ENCODE measurements at places on chromosomes 13 and 19.

DNA sequence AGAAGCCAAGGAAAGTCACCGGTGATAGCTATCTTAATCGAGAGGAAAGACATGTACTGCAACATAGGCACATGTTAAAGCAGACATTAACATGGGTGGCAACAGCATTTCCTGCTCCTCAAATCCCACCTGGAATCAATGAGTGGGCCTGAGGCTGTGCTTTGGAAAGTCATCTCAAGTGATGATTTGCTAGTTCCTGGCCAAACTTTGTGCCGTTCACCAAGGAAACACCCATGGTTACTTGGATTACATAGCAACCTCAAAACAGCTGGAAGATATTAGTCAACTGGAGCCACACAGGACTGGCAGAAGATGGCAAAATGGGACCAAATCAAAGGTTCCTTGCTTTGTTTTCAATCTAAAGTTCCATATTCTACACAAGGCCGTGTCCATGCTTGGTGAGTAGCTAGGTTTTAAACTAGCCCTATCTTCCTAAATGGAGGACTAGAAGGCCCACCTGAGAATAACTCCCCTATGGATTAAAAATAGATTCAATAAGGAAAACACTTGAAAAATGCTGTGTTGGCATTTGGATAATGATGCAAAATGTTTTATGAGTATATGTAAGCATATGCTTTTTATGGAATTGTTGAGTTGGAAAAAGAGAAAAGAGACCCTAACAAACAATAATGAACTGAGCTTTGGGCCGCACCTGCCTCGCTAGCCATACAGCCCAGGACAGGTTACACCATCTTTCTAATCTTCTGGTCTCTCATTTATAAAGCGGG, 144.5 kb downstream of the RGCC start:
- ATAC-seq, result no peak

- ATAC-seq, result peak; percentile 96
Measured at GRCh38 chr19:11848594-11849469, at the start of gene ZNF439. TSS of gene ZNF439 (plus strand) at chr19:11848726. CDS start at chr19:11848868, 142 bp downstream.

- no peak for ATAC-seq
Measured at GRCh38 chr13:66171920-66172319, 1058.2 kb downstream of the PCDH9 start.

DNA sequence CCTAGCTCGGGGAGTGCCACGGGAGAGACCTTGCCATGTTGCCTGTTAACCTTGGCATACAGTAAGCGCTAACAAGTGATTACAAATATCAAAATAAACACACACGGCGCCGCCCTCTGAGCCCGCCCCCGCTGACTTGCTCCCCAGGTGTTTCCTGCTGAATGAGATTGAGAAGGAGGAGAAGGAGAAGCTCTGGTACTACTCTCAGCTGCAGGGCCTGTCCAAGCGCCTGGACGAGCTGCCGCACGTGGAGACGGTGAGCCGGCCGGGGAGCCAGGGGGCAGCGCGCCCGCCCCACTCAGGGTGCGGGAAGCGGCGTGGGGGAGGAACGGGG, 5.0 kb downstream of the APC2 start:
- peak; percentile 30 for ATAC-seq

DNA sequence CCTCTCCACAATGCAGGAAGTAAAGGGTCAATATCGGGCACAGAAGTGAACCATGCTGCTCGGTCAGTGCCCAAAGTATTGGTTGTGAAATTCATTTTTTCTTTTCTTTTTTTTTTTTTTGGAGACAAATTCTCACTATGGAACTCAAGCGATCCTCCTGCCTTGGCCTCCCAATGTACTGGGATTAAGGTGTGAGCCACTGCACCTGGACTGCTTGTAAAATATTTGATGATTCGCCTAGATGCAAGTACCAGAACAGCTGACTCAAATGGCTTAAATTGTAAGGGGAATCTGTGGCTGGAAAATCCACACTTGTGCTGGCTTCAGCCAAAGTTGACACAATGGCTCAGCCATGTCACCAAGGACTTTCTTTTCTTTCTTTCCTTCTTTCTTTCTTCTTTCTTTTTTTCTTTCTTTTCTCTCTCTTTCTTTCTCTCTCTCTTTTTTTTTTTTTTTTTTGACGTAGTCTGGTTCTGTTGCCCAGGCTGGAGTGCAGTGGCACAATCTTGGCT, 43.7 kb downstream of the NUMBL start:
- ATAC-seq, result peak; percentile 19

DNA sequence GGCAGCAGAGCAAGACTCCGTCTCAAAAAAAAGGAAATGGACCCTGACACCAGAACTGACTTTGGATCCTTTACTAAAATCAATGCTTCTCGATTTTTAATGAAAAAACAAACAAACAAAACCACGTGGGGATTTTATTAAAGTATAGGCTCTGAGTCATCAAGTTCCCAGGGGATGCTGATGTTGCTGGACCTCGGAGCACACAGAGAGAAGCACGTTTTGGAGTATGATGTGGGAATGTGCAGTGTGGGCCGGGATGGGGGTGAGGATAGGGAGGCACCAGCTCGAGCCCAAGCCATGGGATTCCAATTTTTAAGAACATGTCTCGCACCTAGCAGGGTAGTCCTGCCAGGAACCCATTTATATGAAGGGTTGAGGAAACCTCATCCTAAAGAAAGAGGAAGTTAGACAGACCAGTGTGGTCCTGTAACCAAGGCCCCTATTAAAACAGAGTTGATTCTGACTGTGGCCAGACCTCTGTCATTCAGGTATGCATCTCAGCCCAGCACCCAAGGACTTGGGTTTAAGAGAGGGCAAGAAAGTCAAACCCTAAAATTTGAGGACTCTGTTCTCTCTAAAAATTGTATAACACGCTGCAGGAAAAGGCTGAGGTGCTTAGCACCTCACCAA, 6.4 kb downstream of the FLT1 start:
- ATAC-seq, result no peak

- ATAC-seq, result no peak
Measured at GRCh38 chr13:86085890-86086289, 286.7 kb upstream of the SLITRK6 start.

- no peak for ATAC-seq
Measured at GRCh38 chr19:5165697-5166019, 175.0 kb downstream of the PTPRS start.

GRCh38 chr13:85427416-85427815, 371.8 kb downstream of the SLITRK6 start:
- no peak for ATAC-seq

DNA sequence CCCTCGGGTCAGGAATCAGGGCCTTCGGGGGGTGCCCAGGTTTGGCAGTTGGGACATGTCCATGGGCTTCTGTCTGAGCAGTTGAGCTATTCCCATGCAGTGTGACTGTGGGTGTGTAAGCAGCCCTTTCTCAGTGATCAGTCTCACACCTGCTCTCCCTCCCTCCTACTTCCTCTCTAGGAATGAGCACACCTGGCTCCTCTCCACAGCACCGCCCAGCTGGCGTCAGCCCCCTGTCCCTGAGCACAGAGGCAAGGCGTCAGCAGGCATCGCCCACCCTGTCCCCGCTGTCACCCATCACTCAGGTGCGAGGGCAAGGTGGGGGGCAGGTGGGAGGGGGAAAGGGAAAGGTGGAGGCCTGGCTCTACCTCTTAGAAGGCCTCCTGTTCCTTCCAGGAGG, 25.9 kb downstream of the COMP start:
- peak; percentile 10 for ATAC-seq

DNA sequence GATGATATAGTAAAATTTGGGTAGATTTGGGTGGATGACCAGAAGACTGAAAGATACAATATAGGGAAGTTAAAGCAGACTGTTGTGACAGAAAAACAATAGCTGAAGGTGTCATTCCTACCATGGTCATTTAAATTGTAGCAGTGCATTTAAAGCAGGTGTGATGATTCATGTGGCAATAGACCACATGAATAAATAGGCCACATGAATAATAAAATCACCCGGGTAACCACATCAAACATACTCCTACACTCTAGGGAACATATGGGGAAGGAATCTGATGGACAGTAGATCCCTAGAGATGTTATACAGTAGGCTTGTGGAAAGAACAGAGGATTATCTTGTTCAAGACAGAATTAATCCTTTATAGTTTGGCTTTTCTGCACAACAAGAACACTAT, 392.6 kb downstream of the SLITRK5 start:
- no peak for ATAC-seq

- ATAC-seq, result no peak
Measured at GRCh38 chr19:6224308-6224675, 55.5 kb downstream of the MLLT1 start.

- no peak for ATAC-seq
Measured at GRCh38 chr19:32458500-32459123, 53.0 kb downstream of the DPY19L3 start.

- ATAC-seq, result no peak
Measured at GRCh38 chr19:40424637-40425449, 949 bp downstream of the SERTAD1 start.

- no peak for ATAC-seq
Measured at GRCh38 chr13:20526664-20527063, 1.0 kb upstream of the CRYL1 start.

- ATAC-seq, result no peak
Measured at GRCh38 chr13:60491531-60491930, 94.5 kb downstream of the TDRD3 start.

- ATAC-seq, result no peak
Measured at GRCh38 chr13:45439008-45439407, 20.8 kb upstream of the SLC25A30 start.

- ATAC-seq, result no peak
Measured at GRCh38 chr13:46211116-46211482, 629 bp upstream of the LRRC63 start.

GRCh38 chr13:113815151-113816058, 48.5 kb downstream of the GAS6 start:
- no peak for ATAC-seq

GRCh38 chr13:28530729-28531076, 35.8 kb upstream of the FLT1 start:
- no peak for ATAC-seq

GRCh38 chr19:13959962-13960862, 7.9 kb downstream of the DCAF15 start:
- ATAC-seq, result no peak

GRCh38 chr13:30845297-30846214, 60.5 kb upstream of the MEDAG start:
- peak; percentile 15 for ATAC-seq

DNA sequence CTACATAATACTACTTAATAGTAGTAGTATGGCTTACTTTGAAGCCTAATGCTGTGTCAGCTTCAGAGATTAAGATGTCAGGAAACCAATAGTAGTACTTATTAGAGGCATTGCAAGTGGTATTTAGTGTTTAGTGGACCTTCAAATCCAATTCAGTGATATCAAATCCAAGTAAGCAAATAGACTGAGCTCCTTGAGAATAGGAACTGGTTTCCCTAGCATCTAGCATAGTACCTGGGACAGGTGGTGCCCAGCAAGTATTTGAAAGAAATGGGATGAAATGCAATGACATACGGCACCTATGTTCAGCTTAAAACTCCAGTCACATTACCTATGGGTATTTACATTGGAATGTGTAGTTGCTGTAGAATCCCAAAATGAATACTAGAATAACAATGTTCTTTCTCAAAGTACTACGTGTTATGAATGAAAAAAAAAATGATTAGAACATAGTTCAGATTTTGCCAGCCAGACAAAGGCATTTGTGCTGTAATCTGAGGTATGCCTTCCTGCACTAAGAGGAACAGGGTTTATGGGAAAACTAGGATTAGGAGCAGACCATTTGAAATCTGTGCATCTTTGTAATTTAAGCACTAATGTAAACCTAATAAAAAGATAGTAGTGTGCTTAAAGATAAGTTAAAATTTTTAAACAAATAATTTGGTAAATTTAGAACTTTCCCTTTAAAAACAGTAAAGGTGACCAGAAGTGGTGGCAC, 17.1 kb downstream of the LSM14A start:
- ATAC-seq, result peak; percentile 48

DNA sequence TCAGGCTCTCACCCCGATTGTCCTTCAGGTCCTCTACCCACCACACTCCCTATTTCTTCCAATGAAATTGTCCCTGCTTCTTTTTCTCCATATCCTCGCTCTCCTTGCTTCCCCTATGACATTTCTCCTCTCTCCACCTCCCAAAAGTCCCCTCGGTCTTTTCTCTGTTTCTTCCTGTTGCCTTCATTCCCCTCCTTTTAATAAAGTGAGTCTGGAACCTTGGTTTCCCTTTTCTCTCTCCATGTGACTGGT, 676 bp upstream of the ZNF574 start:
- ATAC-seq, result no peak

DNA sequence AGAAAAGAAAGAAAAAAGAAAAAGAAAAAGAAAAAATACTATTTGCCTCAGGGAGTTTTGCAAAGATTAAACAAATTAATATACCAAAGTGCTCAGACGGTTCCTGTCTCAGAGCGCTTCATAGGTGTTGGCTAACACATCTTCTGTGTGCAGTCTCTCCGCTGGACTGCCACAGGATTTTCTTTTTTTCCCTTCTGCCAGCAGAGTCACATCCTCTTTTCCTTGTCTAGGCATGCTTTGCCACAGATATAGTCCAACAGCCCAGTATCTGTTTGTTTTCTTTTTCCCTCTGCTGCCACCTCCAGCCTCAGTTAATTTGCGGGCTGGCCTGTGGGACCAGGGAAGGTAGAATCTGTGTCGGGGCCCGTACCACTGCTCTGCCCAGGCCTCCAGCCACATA, 3.4 kb upstream of the URAD start:
- ATAC-seq, result no peak

- no peak for ATAC-seq
Measured at GRCh38 chr19:329876-330275, 14.7 kb downstream of the MIER2 start.

GRCh38 chr13:110801044-110801443, 87.5 kb downstream of the ING1 start:
- no peak for ATAC-seq

- ATAC-seq, result no peak
Measured at GRCh38 chr13:100883453-100883852, 208.9 kb upstream of the TMTC4 start.

- ATAC-seq, result peak; percentile 86
Measured at GRCh38 chr19:33290082-33290815, 12.1 kb downstream of the CEBPA start.

DNA sequence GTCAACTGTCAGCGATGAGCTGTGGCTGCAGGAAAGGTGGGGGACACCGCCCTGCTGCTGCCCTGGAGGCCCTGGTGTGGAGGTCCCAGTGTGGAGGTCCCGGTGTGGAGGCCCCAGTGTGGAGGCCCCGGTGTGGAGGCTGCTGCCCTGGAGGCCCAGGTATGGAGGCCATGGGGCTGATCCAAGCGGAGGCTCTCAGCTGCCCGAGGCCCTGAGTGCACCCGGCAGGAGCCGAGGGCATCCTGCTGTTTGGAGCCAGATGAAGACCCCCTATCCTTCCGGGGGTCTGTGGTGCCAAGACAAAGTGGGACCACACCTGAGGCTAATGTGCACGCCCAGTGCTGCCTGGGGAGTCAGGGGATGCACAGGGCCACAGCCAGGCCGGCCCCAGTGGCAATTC, 210.4 kb upstream of the SOX1 start:
- ATAC-seq, result no peak

GRCh38 chr19:38388349-38389100, at the start of gene SPRED3:
TSS of gene SPRED3 (plus strand) at chr19:38388697. CDS start at chr19:38390303, 1,606 bp downstream.
- peak; percentile 1 for ATAC-seq

- ATAC-seq, result no peak
Measured at GRCh38 chr13:110425444-110425780, 118.3 kb downstream of the COL4A2 start.

- ATAC-seq, result no peak
Measured at GRCh38 chr19:29623726-29624488, 17.8 kb downstream of the POP4 start.

- no peak for ATAC-seq
Measured at GRCh38 chr13:97289514-97290298, 67.6 kb downstream of the MBNL2 start.
